ENCODE measurements at places on chromosomes 5 and 9.

GRCh38 chr9:78695519-78695918 is 398.6 kb downstream of the PSAT1 start:
- DNase-seq, result no peak

DNA sequence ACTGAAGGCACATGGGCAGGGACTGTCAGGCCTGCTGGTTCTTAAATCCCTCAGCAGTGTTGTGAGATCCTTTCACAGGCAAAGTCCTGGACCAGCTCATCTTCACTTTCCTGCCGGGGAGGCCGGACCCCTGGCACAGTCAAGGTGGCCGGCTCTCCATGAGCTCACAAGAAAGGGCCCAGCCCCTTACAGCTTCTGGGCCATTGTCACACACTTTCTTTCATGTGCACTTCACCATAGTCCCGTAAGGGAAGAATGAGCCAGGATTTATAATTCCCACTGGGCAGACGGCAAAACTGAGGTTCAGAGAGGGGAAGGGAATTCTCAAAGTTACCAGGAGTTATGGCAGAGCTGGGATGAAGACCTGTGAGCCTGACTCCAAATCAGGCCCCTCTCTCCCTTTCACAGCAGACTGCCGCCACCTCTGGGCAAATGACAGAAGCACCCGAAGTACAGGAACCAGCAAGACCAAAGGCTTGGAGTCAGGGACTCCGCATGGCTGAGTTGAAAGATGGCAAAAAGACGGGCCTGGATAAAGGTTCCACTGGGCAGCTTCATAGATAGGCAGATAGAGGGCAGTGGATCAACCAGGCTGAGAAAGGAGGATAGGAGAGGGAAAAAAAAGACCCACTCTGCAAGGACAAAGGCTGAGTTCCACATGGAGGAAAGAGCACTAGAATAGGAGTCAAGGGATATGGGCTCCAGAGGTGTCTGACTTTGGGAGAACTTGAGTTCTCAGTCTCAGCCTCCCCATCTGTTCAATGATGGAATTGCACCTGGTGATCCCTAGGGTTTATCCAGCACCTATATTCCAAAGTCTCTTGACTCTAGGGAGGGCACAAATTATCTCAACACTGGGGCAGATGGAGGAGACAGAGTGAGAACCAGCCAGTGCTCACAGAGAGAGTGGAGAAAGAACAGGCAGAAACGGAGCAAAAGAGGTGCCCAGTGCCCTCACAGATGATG is 128.7 kb downstream of the PAX5 start:
- DNase-seq, result no peak

GRCh38 chr5:32150366-32150765 is 23.8 kb downstream of the GOLPH3 start:
- DNase-seq, result no peak

DNA sequence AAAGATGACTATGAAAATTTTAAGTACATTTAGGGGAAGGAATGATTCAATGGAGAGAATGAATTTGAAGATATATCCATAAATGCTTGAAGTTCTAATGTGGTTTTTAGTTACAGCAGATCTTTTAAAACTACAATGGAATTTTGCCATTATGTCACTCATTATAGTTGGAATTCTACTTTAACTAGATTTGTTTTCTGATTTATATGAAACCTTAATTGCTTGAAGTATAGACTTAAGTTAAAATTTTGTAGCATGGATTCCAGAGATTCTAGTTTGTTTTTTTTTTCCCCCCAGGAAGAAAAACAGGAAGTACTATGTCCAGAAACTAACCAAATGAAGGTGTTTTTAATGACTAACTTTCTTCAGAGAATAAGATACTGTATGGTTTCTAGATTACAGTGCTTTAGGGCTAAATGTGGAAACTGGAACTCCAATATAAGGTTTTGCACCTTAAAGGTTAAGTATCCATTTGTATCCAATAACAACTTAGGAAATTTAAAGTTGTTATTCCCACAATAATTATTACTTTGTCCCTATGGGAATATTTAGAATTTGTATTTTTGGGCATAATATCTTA is 70.3 kb downstream of the ZSWIM6 start:
- no peak for DNase-seq

- no peak for DNase-seq
Observed at GRCh38 chr9:89725271-89725670, 120.5 kb downstream of the GADD45G start.

DNA sequence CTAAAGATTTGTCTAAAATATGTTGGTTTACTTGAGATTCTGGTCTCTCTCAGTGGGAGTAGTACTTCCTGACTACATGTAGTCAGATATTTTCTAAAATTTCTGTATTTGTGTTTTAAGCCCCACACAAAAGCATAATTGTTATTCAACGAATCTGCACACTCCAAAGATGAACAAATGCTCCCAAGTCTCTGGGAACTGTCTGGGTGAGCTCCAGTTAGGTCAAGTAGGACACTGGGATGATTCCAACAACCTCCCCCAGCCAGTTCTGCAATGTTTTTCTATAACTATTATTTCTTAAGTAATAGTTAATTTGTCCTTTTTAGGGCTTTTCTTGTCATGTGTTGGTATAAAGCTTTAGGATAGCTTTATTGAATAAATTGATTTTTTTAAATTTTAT is 174.6 kb downstream of the FAM174A start:
- DNase-seq, result no peak
